ENCODE measurements at places on chromosomes 6 and 20.
A peak's percentile ranks its signal among the peaks of the same experiment; 100 is the strongest.

DNA sequence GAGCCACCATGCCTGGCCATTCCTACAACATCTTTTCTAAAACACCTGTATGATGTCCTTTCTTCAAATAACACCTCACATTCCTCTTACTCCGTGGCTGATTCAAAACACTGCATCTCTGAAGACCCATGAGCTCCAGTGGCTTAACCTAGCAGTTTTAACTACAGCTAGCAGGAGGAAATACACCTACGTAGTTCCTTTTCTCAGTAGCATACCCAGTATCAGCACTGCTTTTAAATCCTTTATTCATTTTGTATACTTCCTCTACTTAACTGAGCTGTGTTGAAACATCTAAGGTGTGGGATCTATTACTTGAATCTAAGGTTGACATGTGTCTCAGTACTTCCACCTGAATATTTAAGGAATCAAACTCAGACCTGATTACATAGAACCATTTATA lies 113.6 kb upstream of the CCDC28A start:
- no peak for DNase-seq

DNA sequence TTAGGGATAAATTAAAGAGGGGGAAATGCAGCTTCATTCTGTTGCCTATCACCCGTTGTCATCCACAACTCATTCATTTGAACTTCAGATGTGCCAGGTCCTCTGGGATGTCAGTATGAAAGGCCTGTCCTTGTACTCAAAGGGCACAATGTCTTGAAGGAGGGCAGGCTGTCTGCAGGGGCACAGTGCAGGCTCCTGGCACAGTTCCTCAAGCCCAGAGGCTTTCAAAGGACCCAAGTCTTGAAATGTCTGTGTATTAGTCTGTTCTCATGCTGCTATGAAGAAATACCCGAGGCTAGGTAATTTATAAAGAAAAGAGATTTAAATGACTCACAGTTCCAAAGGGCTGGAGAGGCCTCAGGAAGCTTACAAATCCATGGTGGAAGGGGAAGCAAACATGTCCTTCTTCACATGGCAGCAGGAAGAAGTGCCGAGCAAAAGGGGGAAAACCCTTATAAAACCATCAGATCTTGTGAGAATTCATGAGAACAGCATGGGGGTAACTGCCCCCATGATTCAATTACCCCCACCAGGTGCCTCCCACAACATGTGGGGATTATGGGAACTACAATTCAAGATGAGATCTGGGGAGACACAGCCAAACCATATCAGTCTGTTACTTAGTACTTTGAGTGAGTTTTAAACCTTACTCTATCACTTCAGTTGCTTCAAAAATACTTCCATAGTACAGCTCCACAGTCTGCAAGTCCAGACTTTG lies 9.4 kb downstream of the SNX9 start:
- no peak for DNase-seq

GRCh38 chr6:108903796-108904195 lies 55.6 kb downstream of the ARMC2 start:
- DNase-seq = no peak

- DNase-seq = no peak
Observed at GRCh38 chr20:36786663-36787062, 13.1 kb upstream of the DSN1 start.

DNA sequence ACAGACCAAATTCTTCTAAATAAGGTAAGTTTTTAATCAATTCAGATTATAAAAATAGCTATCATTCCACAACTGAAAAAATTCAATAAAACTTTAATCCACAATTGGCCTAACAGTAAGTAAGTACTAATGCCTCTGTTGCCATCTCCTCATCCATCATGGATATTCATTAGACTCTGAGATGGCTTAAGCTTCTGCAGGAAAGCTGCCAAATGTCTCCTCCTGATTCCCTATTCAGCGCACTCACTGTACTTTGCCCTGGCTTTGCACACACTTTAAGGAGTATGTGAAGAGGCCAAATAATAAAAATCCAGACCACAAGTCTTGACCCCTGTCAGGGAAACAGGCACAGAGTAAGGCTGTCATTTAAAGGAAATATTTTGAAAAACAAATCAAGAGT lies 23.6 kb downstream of the PGM3 start:
- DNase-seq = no peak

DNA sequence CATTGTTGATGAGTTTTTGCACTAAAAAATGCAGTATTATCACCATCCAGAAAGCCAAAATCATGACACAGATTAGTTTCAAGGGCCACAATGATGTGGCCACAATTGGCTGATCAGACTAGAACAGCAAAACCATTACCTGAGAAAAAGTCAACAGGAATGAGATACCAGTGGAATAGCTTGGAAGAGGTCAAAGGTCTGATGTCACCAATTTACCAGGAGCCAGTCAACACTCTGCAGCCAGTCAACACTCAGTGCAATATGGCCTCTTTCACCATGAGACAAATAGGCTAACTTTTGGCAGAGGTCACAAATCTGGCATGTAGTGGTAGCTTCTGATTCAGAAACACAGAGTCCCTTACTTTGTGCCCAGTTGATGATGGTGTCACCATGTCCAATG lies 7.5 kb upstream of the ASIP start:
- no peak for DNase-seq

GRCh38 chr6:54289426-54289825 lies 18.8 kb upstream of the TINAG start:
- no peak for DNase-seq

- no peak for DNase-seq
Observed at GRCh38 chr6:63440594-63440993, 120.8 kb upstream of the LGSN start.

- no peak for DNase-seq
Observed at GRCh38 chr20:36411861-36412454, 105.8 kb downstream of the DLGAP4 start.

DNA sequence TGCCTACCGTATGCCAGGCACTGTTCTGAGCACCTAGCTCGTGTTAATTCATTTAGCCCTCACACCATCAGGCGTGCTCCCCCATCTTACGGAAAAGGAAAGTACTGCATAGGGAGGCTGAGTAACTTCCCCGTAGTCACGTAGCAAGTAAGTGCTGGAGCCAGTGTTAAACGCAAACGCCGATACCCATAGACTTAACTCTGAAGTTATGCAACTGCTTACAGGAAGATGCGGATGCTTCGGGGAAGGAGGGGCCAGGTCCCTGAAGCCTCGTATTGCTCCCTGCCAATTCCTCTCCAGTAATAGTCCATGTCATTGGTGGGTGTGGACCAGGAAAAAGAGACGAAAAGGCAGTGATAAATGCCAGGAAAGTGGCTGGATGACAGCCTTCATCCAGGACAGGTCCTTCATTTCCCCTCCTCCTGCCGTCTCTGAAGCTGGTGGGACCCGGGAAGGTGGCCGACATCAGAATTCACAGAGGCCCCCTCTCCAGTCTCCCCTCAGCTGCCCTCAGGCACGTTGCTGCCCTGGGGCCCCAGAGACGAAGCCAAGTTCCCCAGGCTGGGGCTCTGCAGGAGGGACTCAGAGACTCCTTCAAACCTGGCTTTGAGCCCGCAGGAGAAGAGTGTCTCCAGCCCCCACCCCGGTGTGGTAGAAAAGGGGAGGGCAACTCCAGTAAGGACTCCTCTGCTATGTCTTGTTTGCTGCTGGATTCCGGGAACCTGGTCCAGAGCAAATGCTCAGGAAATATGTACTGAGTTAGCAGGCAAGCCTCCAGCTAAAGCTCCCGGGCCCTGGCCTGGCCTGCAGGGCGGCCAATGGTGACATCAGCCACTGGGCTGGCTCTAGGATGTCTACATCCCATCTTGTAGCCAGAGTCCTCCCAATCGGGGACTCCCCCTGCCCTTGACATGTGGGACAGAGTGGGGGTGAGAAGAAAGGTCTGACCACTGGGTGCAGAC lies 37.8 kb downstream of the RAB44 start:
- peak; percentile 77 for DNase-seq

DNA sequence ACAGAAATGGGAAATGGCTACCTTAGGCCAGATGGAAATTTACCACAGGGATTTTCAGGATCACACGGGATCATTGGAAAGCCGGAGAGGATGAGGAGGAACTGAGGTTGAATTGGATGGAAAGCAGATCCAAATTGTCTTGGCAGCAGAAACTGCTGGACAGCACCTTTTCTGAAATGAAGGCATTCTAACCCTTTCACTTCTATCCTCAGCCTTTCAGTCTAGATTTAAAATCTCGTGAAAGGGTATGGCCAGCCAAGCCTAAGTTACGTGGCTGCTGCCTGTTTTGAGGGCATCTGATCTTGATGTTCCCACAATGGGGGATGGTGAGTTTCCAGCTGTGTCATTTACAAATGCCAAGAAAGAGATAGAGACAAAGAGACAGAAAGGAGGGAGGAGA lies 358.2 kb downstream of the KIF16B start:
- DNase-seq = no peak

GRCh38 chr6:107624050-107624449 lies 134.1 kb downstream of the SOBP start:
- no peak for DNase-seq

DNA sequence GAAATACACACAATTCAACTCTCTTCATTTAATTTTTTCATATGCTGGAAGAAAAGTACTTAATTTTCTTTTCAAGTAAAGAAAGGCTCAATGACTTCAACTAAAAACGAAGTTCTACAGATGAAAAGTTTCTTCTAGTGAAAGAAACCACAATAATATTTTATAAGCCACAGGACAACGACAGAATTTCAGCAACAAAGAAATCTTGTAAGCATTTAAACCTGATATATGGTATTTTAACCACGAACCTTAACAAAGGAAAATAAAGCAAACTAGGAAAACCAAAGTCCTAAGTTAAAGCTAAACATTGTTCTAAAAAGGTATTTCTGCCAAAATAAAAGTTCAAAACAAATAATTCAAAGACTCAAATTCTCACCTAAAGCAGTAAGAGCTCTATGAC lies 24.6 kb upstream of the DST start:
- DNase-seq = no peak

DNA sequence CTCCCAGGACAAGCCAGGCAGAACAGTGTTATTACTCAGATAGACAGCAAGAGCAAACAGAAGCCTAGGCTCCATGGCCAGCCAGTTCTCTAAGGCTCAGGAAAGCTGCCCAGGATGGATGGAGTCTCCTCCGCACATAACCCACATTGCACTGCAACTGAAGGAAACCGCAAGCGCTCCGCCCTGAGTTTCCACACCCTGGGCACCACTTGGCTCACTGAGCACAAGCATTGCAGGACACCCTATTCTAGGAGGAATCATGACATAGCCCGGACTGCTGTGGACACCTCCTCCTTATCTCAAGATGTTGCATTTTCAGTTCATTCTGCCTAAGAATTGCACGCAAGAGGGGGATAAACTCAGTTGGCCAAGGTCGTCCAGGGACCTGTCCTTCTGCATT lies 42.9 kb downstream of the LINC00237 start:
- DNase-seq = no peak

- no peak for DNase-seq
Observed at GRCh38 chr6:149316108-149316727, 1.3 kb upstream of the TAB2 start.

DNA sequence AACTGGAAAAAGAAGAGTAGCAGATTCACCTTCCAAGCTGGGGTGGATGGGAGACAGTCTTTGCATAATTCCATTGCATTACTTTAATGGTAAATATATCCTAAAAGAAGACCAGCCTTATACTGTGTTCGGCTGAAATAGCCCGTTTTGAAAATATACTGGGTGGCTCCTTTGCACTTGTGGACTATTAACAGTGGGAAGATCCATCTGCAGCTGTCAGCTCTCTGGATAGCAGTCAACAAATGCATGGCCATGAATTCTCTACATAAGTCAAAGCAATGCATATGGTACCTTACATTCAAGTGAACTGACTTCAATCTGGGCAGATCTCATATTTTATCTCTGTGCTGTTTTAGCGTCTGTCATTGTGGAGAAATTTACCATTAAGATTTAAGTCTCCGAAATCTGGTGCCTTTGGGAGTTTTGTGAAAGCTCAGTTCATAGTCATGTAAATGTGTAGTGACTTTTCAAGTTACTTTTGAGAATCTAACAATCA lies 400.6 kb upstream of the RNF217 start:
- no peak for DNase-seq

- DNase-seq = no peak
Observed at GRCh38 chr6:36740818-36741179, 43.2 kb downstream of the RAB44 start.

DNA sequence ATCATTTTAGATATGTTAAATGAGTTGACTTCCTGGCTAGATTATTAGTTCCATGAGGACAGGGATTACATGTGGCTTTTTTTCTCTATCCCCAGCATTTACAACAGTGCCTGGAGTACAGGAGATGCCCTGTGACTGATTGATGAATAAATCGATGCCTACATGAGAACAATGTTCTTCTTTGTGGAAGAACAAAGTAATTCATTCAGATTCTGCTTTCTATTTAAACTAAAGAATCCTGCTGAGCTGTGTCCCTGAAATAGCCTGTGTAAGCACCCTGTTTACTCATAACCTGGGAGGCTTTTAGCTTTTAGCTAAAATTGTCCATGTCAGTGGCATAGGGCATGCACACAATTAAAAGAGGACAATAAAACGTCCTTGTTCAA lies 125.1 kb upstream of the BTBD3 start:
- DNase-seq = no peak

DNA sequence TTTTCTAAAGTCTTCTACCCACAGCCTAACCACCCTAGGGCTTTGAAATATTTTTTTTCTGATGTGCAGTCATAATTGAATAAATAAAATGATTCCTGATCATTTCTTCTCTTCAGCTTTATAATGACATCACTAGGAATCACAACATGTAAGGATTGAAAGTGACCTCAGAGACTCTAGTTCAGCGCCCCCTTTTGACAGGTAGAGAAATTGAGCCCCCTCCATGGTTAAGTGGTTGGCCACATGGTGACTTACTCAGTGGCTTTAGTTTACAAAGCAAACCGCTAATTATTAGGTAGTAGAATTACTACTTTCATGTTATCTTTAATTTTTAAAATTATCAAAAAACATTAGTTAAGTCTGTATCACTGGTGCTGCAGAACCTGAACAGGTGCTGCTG lies 13.3 kb upstream of the SLC2A12 start:
- no peak for DNase-seq

DNA sequence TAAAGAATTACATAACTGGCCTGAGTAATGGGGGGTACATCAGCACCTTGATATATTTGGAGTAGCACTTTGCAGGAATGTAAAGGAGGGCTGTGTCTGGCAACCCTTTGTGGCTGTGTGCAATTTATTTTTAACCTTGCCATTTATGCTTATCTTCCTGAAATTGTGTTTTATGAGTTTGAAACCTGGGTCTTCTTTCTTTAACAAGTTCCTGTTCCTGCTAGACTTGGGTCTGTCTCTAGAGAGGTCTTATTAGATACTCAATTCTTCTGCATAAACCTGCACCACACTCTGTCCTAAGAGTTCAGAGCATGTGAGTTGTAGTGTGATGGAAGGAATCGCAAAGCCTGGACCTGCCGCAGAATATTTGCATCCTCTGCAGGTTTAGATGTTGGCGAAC lies 181.0 kb downstream of the JARID2 start:
- DNase-seq = no peak

- DNase-seq = no peak
Observed at GRCh38 chr6:71043902-71044301, 87.0 kb upstream of the B3GAT2 start.
